ENCODE measurements at places on chromosomes 2 and 18. TPM values are rescaled to one million over a fixed set of nuclear protein-coding genes. Genes with fewer than 3 reads are reported as not detected.

DNA sequence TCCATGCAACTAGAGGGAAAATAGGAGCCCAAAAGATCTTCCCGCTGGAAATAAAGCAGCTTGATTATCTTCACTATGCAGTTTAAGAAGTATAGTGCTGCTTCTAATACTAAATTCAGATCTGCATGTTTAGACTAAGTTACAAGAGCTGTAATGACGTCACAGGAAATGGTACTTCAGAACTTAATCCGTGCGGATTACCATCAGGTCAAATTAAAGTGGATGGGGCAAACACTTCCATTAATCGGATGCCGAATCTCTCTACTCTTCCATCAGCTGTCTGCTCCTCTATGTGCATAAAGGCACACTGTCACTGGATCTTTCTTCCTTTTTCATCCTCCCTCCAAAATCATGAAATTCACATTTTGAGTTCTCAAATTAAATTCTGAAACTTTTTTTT is 52.6 kb downstream of the TRAPPC12 start:
- no peak for DNase-seq

AMER3 gene
- total RNA-seq, result not detected

DNA sequence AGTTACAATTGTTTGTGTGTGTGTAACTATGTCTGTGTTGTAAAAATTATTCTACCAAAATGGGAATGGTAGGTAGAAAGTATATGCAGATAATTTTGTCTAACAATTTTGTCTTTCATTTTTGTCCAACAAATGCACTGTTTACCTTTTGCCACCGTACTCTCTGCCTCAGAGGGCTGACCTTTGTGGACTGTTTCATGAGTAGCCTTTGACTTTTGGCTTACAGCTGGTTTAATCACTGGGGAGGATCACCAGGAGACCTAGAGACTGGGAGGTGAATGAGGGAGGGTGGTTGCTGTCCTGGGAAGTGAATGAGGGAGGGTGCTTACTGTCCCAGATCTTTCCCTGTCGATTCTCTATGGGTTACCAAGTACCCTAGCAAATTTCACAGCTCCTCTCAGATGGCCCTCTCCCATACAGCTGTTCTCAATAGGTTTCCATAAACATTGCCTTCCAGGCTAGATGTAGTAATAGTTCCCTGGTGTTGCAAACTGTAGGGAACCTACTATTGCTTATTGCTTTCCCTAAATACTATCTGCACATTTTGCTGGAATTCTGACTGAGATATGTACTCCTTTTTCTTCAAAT is 26.5 kb upstream of the CXXC1 start:
- DNase-seq, result no peak

ALPG gene
- not detected for total RNA-seq

DNA sequence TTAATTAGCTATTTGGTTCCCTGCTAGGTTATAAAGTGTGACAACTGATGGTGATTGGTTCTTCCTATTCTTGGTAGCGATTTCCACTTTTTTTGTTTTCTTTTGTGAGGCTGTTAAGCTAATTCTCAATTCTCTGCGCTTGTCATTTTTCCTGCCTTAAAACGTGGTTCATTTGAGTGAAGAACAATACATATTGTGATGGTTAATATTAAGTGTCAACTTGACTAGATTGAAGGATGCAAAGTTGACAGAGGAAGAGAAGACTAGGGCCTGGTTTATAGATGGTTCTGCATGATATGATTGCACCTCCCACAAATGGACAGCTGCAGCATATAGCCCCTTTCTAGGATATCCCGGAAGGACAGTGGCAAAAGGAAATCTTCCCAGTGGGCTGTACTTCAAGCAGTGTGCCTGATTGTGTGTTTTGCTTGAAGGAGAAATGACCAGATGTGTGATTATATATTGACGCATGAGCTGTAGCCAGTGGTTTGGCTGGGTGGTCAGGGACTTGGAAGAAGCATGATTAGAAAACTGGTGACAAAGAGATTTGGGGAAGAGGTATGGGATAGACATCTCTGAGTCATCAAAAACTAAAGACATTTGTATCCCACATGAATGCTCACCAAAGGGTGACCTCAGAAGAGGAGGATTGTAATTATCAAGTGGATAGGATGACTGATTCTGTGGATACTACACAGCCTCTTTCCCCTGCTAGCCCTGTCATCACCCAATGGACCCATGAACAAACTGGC is 39.4 kb upstream of the ZNF804A start:
- no peak for DNase-seq

- no peak for DNase-seq
These were observed 303.4 kb upstream of the NCKAP5 start for GRCh38 chr2:133871545-133872209.

DNA sequence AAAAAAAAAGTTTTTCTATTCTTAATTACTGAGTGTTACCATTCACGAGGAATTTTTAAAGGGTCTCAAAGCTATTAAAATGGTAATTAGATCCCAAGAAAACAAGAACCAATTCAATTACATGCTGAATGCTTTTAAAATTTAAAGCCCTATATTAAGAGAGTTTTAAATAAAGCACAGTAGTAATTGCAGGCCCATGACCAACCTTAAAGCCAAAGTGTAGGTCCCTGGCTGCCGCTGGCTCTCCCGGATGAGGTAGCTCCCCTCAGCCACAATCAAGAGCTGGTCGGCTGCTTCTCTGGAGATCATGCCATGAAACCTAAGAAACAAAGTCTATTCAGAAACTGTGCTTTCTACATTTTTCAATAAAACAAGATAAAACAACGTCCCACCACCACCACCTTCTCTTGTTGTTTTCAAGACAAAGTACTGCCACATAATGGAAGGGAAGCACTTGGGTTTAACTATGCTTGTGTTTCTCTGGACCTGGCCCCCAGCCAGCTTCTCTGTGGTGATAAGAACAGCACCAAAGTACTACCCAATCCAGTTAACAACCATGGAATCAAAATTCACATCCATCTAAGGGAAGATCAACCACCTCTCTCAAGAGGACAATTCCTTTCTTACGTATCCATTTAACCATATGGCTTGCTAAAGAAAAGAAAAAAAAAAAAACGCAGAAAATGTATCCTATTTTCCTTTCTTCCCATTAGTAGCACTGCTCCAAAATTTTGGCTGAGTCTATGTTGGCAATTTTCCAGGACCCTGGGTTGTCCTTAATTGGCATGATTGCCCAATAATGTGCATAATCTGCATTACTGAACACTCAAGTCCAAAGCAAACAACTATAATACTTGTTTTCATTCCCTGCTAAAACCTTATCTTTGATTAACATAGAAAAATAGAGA is 90.1 kb downstream of the CHN1 start:
- DNase-seq, result no peak

DNA sequence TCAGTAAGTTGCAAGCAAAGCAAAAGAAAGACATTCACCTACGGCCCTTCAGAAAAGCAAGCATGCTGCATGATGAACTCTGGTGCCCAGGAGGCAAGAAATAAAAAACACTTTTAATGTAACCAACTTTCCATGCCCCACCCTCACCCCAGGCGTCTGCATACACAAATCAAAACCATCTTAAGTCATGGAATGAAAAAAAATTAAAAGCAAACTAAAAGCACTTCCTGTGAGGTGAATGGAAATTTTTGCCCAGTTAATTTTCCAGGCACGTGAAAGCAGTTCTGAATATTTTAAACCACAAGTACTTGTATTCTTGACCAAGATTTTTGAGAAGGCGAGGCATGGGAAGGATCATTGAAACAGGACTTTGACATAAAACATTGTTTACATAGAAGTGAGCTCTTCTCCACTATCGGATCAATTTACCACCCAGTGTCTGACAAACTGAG is 2.5 kb upstream of the ICOS start:
- no peak for DNase-seq

- DNase-seq, result no peak
These were observed 56.4 kb upstream of the SPP2 start for GRCh38 chr2:233994151-233994550.

GRCh38 chr2:177106212-177106611 is 106.4 kb upstream of the HNRNPA3 start:
- no peak for DNase-seq

GRCh38 chr18:58861353-58861752 is 3.3 kb upstream of the ZNF532 start:
- DNase-seq, result no peak

DNA sequence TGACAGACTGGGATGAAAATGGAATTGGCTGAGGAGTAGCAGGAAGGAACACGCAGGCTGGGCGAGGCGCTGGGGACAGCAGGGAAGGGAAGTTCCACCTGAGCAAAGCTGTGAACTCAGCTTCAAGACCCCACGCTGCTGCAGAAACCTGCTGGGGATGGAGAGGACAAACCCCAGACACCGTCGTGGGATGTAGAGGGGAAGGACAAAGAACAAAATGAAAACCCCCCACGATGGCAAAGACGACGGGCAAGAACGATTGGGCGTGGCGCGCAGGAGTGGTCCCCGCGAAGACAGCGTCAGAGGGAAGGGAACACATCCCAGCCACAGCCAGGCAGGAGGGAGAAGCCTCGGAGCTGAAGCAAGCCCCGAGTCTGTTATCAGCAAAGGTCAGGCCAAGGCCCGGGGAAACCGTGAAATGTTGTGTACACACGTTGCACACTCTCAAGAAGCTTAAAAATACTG is 222.9 kb downstream of the NDUFA10 start:
- no peak for DNase-seq
